NCI-H2107 (cell line): ENCODE measurements at places on chromosomes 6 and 20.

DNA sequence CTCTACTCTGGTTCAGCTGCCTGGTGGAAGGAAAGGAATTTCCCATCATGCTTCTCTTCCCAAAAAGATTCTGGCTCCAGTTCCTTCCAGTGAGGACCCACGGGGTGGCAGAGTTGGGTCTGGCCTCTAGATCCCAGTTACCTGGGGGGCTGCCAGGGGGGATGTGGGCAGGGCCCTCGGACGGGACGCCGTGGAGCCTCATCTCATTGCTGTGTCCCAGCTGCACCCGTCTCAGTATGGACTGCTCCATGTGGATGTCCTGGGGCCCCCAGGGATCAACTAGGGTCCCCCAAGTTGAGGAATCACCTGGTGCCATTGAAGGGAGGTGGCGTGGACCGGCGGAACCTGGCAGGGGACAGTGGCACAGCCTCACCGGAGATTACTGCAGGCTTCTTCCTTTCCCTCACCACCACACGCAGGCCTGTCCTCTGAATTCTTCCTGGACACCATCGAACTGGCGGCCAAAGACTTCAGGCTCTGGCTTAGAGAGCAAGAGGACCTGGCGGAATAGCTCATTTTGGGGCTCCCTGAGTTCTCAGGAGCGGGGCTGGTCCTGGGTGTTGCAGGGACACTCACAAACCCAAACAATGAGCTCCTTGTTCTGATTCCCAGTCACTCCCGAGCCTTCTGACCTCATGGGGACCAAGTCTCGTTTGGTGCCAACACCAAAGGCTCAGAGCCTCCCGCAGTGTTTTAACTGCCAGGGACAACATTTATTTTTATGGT, 8.5 kb downstream of the ZBP1 start:
- DNase-seq = no peak

DNA sequence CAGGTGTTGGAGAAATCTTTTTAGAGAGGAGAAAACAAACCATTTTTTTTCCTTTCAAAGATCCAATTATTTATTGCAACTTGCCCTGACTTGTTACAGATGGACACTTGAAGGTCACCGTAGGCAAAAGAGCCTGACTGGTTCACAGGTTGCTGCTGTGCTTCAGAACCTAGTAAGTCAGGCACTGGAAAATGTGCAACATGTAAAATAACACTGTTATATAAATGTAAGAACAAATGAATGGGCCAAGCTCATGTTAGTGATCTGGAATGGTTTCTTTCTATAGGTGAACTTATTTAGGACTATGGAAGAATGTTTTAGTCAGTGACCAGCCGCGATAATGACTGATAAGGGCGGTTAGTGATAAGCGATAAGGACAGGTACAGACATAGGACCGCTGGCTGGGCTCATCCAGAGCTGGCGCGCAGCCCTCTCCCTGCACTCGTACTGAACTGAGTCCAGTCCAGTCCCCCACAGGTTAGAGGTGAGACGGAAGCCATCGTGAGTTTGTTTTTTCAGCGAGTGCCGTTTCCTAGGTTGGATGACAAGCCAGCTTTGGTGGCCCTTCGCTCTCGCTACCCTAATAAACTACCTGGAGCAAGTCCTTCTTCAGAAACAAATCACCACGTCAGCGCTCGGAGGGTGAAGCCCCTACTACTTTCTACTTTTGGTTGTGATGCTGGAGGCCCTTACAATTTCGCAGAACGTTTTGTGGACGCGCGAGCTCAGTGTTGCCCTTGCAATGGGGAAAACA, 94.4 kb upstream of the PRDM1 start:
- no peak for DNase-seq

GRCh38 chr6:129786548-129786947, 74.6 kb downstream of the TMEM244 start:
- DNase-seq = no peak

DNA sequence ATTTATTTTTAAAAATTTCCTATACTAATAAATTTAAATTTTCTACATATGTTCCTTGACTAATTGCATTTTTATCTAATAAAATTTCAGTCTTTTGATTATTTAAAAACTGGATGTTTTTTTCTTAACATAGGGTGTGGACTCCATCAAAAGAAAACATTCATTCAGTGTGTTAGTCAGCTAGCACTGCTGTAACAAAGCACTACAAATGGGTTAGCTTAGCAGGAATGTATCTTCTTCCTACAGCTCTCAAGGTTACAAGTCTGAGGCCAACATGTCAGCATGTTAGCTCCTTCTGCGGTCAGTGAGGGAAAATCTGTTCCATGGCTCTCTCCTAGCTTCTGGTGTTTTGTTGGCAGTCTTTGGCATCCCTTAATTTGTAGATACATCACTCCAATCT, 32.5 kb downstream of the FRK start:
- no peak for DNase-seq

GRCh38 chr6:17707371-17707651, 586 bp upstream of the NUP153 start:
- no peak for DNase-seq

GRCh38 chr20:35368666-35369423, 42.9 kb downstream of the UQCC1 start:
- DNase-seq = no peak

DNA sequence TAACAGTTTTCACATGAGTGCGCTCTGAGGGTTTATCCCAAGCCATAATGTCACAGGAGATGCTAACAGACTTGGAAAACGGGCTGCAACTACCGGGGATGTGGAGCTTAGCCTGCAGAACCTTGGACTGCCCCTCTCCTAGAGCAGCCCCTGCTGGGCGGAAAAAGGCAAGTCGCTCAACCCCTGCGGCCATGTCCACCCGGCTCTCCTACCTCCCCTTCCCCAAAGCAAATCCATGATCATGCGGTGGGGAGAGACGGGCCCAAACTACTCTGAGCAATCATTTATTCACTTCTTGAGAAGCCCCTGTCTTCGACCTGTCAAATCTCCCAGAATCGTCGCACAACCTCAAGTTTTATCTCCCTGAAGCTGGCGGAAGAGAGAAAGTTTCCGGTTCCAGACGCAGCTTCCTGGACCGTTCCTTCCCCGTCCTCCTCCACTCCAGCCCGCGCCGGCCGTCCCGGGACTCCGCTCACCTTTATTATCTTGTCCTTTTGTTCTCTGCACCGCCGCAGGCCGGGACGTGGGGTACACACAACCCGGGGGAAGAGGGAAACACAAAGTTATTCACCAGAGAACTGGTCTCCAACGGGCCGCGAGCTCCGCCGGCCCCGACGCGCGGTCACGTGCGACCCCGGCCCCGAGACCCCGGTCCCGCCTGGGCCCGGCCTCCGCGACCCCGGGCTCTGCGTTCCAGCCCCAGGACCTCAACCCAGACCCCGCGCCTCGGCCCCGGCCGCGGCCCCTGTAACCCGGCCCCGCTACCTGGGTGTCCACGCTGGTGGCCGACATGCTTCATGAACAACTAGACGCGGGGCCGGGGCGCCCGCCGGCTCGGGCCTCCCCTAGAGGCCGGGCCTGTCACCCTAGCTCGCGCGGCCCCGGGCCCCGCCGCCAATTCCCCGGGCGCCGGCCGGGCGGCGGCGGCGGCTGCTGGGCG, 560 bp downstream of the YTHDF1 start:
- no peak for DNase-seq

GRCh38 chr6:161228921-161229591, 44.8 kb downstream of the AGPAT4 start:
- DNase-seq = no peak

- no peak for DNase-seq
These were observed 127.8 kb upstream of the EEF1E1 start for GRCh38 chr6:8229915-8230756.

DNA sequence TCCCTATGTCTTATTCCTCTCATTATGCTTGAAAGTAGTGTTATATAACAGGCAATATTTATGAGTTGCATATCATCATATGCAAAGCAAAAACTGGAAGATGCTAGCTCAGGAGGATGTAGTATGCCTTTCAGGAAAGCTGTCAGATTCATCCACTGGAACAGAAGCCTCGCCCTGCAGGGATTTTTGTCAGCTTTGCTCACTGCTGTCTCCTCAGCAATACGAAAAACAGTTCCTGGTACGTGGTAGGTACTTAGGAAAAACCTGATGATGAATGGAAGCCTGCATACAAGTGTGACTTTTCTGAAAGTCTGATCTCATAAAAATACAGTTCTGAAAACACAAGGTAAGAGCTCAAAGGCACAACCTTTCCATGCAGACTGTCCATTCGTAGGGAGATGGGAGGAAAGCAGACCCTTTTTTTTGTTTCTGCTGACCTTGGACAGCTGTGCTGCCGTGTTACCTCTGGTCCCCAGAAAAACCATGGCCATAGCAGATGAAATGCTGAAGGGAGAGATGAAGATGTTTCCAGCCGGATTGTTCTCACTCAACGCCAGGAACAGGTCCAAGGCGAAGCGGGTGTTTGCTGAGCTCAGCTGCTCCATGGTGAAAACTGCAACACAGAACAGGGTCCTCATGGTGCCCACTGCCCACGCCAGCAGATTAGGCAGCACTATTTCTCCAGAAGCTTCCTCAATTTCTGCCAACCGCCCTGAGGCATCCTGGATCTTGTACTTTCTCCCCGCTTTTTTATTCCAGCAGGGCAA, 1.5 kb downstream of the SERPINB1 start:
- no peak for DNase-seq

GRCh38 chr6:110951986-110952794, 6.3 kb upstream of the GTF3C6 start:
- no peak for DNase-seq

GRCh38 chr6:167932468-167933276, 64.8 kb upstream of the KIF25 start:
- no peak for DNase-seq

DNA sequence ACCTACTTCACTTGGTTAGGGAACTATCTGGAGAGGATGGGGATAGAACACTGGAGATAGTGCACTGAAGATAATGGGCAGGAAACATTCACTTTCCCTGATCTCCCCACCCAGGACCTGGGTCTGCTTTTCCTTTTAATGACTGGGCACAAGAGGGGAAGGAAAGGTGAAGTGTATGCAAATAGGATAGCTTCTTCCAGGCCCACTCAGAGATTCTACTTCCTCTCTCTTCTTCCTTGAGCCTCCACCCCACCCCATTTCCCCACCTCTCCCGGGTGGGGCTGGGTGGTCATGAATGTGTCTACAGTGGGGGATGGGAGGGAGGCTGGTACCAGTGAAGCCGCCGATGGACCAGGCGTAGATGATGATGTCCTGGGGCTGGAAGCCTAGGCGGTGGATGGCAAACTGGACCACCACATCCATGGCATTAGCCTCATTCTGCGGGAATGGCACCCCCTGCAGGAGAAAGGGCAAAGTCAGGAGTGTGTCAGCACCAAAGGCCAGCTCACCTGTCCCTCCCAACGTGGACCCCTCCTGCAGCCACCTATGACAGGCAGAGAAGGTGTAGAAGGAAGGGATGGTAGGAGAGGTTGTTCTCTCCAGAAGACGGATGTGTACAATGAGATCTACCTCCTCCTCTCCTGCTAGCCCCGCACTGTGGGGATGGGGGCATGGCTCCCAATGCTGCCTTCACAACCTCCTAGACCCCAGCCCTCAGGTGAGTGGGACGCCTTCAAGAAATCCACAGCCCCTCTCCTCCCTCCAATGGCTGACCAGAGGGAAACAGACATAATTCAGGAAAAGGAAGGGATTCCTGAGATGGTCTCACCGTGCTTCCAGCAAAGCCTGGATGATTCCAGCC, 8.6 kb upstream of the LY6G5C start:
- no peak for DNase-seq

- no peak for DNase-seq
These were observed 28.6 kb downstream of the NOL4L start for GRCh38 chr20:32556312-32557184.

- no peak for DNase-seq
These were observed 90.9 kb upstream of the MLIP start for GRCh38 chr6:54020334-54020733.

DNA sequence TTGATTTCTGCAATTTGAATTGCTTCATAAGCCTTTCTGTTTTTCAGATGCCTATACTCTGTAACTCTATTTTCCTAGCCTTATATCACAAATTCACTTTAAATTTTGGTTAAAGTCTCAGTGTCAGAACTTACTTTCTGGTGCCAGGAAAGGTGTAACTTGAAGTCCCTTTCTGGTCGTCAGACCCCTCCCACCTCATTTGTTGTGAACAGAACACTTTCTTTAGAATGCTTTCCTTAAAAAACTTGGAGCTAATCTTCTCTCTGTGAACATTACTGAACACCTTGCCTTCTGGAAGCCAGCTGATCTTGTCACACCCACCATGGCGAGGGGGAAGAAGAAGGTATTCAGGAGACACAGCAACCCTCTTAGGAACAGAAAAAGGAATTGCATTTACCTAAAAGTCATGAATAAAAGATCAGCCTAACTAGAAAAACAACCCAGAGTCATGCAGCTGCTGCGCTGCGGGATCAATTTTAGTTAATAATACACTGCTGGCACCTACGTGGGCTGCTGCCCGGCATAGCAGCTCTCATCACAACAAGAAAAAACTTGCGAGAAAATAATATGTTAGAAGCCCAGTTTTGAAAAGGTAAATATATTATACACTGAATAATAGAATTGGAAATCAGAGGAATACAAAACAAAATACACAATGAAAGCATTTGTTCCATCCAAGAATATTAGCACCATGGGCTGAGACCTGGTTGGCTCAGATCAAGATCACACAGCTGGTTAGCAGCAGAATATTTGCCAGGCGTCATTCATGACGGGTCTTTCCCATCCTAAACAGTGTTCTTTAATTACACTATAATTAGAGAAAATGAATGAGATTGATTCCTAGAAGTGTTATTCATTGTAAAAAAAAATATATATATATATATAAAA, 5.8 kb upstream of the FAM217A start:
- no peak for DNase-seq

DNA sequence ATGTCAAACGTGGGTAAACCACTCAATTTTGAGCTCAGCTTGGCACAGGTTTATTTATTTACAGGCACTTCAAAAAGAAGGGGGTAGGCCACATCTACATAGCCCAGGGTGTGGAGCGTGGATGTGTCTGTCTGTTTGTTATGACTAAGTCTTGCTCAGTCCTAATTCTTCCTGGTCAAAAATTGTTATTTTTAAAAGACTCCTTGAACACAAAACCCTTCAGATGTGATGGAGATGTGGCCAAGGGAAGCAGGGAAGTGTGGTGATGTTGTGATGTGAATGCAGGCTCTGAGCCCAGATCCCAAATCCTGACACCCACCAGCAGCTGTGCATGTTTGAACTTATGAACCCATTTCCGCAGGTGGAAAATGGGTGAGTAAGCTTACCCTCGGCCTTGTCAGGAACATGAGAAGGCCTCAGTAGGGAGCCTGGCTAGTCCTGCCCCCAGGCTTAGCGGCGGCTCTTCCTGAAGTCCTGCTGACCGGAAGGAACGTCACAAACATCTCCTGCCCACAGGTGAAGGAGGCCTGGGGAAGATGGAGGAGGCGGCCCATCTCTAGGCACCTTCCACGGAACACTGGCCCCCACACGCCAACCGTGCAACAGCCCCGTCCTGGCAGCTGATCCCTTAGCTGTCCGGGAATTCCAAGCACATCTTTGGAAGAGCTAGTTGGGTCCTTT, 119.7 kb downstream of the MYLK4 start:
- no peak for DNase-seq

GRCh38 chr6:168366473-168366872, 46.9 kb upstream of the DACT2 start:
- DNase-seq = no peak
